ENCODE measurements at places on chromosomes 1 and 21. TPM values are rescaled to one million over a fixed set of nuclear protein-coding genes. Genes with fewer than 3 reads are reported as not detected.

GRCh38 chr1:245575710-245576109, 420.9 kb downstream of the KIF26B start:
- no peaks in the 10 kb centered on the region for H3K4me1 ChIP-seq
- DNase-seq, result no peak
- no peak overlapping the region for H3K4me3 ChIP-seq

- H3K36me3 ChIP-seq, result no peaks in the 10 kb centered on the region
- no peak overlapping the region for H3K27ac ChIP-seq
- H3K27me3 ChIP-seq, result no peaks in the 10 kb centered on the region
- no peaks in the 10 kb centered on the region for H3K4me1 ChIP-seq
Observed at GRCh38 chr1:62362061-62362917, 43.1 kb upstream of the KANK4 start.

GRCh38 chr1:46517932-46518498, 28.4 kb downstream of the DMBX1 start:
- H3K4me1 ChIP-seq, result no peaks in the 10 kb centered on the region
- H3K36me3 ChIP-seq, result no peaks in the 10 kb centered on the region
- H3K27me3 ChIP-seq, result no peaks in the 10 kb centered on the region
- no peak overlapping the region for H3K27ac ChIP-seq
- no peak for DNase-seq

DNA sequence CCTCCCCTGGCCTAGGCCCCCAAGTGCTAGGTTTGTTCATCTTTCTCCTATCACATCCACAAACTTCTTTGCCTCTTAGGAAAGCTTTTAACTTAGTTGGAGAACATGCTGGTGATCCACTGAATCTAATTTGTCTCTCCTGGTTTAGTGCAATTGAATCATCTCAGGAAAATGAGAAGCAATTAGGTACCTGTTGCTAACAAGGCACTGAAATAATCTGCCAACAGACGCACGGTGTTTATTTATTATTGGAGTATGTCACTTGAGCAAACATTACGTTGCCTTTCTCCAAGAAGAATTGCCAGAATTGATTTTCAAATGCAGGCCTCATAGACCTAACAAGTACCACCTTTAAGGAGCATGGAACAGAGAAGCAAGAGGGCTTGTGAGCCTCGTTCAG, 309.4 kb downstream of the NFIA start:
- no peaks in the 10 kb centered on the region for H3K36me3 ChIP-seq
- no peak for DNase-seq
- H3K27me3 ChIP-seq, result no peaks in the 10 kb centered on the region
- no peak overlapping the region for H3K4me3 ChIP-seq

- H3K4me1 ChIP-seq, result no peaks in the 10 kb centered on the region
- peaks cover 46% of the 10 kb centered on the region for H3K36me3 ChIP-seq
- no peak overlapping the region for H3K27ac ChIP-seq
- no peaks in the 10 kb centered on the region for H3K27me3 ChIP-seq
- DNase-seq, result no peak
- no peak overlapping the region for H3K4me3 ChIP-seq
Observed at GRCh38 chr1:224157316-224157715, 25.7 kb upstream of the DEGS1 start.

GRCh38 chr1:31939484-31940329, 1.5 kb upstream of the PTP4A2 start:
- peak; percentile 76 for DNase-seq
- peak overlapping the region; percentile 49 for H3K4me3 ChIP-seq
- H3K27ac ChIP-seq, result peak overlapping the region; percentile 86
- peaks cover 82% of the 10 kb centered on the region for H3K4me1 ChIP-seq

DNA sequence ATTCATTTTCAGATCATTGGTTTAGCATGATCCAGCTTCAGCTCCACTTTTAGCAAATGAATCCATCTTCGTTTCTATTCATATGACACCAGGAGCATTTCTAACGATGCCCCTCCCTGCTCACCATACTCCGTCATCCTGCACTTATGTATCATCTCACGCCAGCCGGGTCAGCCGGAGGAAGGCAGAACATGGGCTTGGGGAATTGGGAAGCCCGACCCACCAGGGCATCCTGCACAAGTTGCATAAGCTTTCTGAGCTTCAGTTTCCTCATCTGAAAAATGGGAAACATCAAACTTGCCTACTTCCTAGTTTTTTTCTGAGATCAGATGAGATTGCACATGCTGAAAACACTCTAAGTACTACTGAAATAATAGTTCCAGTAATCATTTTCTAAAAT, 194.7 kb downstream of the AK5 start:
- H3K27me3 ChIP-seq, result no peaks in the 10 kb centered on the region
- no peaks in the 10 kb centered on the region for H3K36me3 ChIP-seq
- no peak overlapping the region for H3K27ac ChIP-seq

Gene OR2T29
- polyA plus RNA-seq, result not detected

Gene SLC19A1
- polyA plus RNA-seq, result 4.8 TPM

Gene HEYL
- not detected for polyA plus RNA-seq

All from CD4-positive, CD25-positive, alpha-beta regulatory T cell (primary cell).